Iris pigment epithelial cell (primary cell): ENCODE measurements at places on chromosomes 7 and 10.
A peak's percentile ranks its signal among the peaks of the same experiment; 100 is the strongest.

DNA sequence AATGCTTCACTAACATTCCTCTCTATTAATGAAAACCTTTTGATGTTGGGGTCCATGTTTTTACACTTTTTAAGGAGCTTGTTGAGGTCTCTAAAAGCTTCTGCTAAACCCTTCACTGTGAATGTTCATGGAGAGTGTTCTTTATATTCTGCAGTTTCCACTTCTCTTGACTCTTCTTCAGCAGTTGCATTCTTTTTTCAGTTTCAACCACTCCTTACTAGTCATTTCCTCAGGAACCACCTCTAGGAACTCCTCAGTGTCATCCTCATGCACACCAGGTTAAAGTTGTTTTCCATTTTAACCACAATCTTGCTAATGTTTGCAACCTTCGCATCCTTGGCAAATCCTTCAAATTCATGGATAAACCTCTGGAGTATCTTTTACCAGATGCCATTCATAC is 821.6 kb downstream of the ANKRD7 start:
- no peak for DNase-seq

DNA sequence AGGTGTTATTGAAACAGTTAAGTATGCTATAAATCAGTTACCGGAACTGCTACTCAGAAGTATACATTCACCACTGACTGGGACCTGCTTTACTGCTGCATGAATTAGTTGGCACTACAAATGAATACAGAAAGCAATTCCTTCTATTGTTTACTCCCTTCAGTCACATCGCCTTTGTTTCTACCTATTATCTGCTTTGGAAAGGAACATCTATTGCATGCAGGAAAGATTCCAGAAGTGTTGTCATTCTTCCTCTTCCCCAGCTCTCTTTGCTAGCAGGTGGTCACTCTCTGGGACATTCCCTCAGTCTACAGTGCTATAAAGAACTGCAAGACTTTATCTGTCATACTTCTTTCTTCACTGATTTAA is 131.3 kb downstream of the ANK3 start:
- no peak for DNase-seq

- peak; percentile 83 for DNase-seq
Observed at GRCh38 chr10:17562614-17563013, 54.6 kb downstream of the HACD1 start.

DNA sequence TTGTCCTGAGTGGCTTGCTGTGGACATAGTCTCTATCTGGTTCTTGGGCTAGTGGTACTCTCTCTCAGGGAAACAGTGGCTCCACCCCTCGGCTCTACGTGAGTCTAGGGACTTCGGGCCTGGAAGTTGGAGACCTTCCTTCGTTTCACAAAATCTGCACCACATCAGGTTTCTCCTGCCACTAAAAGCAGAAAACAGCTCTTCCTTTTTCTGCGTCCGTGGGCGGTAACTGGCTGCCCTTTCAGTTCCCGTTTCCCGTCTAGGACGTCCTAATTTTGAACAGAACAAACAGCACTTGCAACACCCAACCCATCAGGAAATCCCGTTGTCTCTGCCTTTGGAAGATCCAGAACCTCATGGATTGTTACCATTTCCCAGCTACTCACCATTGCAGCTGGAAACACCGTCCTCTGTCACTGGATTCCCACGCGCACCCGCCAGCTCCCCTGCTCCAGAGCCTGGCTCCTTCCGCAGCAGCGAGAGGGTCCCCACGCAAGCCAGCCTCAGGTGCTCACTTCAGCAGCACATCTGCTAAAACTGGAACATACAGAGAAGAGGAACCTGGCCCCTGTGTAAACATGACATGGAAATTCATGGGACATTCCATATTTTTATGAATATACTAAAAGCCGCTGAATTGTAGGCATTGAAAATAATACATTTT is 311.4 kb upstream of the AKR1E2 start:
- no peak for DNase-seq

DNA sequence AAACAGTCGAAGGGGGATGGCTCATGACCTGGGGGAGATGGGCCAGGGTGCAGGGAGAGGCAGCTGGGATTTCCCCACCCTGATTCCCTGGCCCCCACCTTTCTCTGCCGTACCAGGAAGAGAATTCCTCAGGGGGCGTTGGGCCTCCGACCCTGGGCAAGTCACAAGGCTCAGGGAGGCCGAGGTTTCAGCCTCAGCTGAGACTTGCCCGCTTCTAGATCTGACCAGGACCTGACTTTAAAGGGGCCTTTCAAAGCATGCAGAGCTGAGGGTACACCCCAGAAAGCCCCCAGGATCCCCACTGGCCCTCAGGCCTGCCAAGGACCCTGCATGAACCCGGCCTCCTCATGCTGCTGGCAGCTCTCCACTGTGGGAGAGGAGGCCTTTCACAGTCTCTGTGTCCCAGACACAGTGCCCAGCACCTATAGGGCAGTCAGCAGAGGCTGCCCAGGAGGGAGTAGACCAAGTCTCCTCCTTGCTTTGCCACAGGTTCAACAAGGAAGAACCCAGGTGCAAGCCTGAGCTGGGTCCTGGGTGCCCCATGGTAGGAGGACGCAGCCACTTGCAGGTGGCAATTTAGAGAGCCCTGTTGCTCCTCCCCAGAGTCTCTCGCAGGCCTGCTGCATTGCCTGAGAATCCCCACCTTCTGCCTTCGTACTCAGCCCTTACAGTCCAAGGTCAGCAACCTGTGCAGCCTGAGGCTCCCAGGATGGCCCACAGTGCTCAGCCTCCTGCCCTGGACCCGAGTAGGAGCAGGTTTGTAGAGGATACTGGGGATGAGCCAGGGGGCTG is 89.3 kb downstream of the CHST15 start:
- DNase-seq = no peak

- DNase-seq = no peak
Observed at GRCh38 chr7:96021568-96021967, 249.2 kb downstream of the DYNC1I1 start.

- no peak for DNase-seq
Observed at GRCh38 chr7:106568002-106568679, 92.8 kb downstream of the CCDC71L start.
